NCI-H460 (cell line): ENCODE measurements at places on chromosomes 3 and 15. TPM values are rescaled to one million over a fixed set of nuclear protein-coding genes. Genes with fewer than 3 reads are reported as not detected.

DNA sequence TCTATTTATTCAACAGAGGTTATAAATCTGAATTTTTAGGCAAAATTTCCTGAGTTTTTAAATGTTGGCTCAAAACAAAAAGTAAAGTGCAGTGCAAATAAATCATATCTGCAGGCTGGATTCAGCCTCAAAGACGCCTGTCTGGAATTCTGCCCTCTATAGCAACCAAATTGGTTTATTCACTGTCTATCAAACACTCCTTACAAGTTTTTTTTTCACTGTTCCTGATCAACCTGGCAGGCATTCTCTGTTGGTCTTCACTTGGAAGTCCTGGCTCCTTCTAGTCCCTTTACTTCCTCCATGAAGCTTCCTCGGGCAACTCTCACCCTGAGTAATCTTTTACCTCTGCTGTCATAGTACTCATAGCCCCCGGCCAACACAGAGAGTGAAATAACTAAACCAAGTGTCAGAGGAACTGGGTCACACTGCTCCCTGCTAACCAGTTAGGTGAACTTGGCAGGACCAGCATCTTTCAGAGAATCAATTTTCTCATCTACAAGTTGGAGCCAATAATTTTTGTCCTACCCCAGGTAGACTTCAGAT, 36.8 kb upstream of the TIPARP start:
- no peak for DNase-seq

GRCh38 chr15:65804252-65804931, 12.3 kb upstream of the DENND4A start:
- no peak for DNase-seq

DNA sequence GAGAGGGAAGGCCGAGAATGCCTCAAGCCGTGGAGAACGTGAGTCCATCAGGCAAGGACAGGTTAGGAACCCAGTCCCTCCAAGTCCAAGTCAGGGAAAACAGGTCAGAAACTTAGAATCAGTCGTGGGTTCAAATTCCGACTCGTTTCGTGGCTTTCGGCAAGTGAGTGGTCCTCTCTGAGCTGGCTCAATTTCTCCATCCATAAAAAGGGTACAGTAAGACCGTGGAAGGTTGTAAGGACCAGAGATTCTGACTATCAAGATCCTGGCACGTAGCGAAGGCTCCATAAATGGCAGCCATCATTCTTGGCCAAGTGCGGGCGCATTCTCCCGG, 604 bp upstream of the MED12L start:
- DNase-seq: no peak

DNA sequence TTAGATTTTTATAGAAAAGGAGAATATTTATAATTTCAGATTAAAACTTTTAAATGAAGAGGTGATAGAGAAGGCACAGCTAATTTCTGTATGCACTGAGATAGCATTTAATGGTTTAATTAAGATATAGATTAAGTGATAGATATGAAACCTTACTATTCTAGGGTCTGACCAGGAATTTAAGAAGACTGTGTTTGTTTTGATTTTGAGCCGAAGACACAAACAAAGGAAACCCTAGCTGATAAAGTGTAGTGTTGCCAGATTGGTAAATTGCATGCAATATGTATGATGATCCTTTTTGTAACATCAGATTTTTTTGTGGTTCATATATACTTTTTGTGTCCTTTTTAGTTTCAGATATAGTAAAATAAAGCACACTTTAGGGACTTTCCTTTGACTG, 141.8 kb downstream of the ZPLD1 start:
- DNase-seq: no peak

DNA sequence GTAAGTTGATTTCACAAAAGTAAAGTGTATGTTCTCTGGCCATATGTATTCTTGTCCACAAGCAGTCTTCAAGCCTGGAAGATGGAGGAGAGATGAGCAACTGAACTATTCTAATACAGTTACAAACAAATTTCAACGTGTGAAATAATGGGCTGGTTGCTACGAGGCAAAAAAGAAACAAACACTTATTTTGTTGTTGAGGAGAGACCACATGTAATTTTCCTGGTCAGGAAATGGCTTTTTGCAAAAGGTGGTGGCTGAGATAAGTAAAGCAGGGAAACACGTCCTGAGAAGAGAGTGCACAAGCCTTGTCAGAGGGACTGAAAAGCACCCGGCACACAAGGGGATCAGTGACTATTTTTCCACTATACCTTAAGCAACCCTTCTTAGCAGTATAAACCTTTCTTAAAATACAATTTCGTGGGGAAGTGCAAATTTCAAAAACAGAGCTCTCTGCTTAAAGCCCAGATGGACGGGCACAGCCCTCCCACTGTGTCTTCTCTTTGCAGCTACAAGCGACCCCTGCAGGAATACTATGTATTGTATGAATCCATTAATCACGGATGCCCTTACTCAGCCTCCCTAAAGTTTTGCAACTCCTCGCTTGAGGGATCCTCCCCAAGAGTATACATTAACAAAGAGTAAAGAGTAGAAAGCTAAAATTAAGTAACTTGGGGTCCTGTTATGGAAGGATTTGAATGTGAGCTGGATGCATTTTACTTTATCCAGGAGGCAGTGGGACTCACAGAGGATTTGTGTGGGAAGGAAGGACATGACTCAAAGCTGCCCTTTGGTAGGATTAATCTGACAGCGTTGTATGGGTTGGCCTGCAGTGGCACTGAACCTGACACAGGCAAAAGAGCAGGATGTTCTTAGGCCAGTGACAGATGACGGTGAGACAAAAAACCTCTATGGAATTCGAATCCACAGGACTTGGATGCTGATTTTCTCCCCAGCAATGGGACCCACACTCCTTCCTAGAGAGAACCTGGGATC, 253.7 kb downstream of the IL5RA start:
- no peak for DNase-seq

DNA sequence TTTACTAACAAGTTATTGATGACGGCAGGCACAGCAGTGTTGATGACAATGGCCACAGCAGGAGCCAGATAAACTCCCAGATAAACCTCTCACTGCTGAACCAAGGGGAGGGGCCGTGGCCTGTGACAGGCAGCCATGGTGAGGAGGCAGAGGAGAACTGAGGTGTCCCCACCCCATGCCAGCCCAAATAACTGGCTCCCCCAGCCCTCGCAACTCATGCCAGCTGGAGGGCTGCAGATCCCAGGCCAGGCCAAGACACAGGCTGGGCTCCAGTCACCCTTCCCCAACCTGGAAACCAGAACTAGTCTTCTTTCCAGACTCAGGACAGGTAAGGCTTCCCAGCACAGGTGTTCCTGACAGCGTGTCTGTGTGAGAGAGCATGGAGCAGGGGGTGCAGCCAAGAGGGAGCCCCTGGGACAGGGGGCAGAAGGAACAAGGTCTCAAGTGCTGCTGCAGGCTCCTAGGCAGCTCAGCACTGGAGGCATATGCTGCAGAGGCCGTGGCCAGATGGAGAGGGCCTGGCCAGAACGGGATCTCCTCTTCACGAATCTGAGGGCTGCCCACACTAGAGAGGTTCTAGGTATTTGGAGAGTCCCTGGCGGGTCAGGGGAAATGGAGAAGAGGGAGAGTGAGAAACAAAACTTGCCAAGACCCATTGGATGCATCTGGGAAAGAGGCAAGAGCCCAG, 15.9 kb downstream of the PLA2G4F start:
- no peak for DNase-seq

GRCh38 chr15:75200765-75201615, 692 bp upstream of the C15orf39 start:
- DNase-seq: no peak

- DNase-seq: peak; percentile 40
Observed at GRCh38 chr3:36729204-36730056, 34.9 kb downstream of the DCLK3 start.

DNA sequence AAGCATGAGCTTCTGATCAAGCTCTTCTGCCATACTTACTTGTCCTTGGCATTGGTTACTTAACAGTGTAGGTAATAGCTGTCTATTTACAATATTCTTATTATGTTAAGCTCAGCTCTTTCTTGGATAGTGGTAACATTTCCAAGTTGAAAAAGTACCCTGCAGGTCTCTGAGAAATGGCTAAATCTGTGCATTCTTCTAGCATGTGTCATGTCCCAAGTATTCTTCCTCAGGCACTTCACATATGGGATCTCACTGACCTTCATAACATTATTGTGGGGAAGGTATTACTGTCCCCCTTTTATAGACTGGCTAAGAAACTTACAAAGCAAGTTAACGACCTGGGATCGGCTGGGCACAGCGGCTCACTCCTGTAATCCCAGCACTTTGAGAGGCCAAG, 236.1 kb downstream of the RORA start:
- no peak for DNase-seq

The DTWD1 gene
- 72.8 and 89.2 TPM in 2 replicates for total RNA-seq

The PLSCR4 gene
- 3.7 and 4.3 TPM in 2 replicates for total RNA-seq

The TGM4 gene
- not detected in 2 replicates for total RNA-seq

The STX19 gene
- total RNA-seq: not detected in 2 replicates

The FAM107A gene
- 0.05 TPM in 1 of 2 replicates, not detected in the other for total RNA-seq

The DLEC1 gene
- 0.10 TPM in 1 of 2 replicates, not detected in the other for total RNA-seq
